Lung microvascular endothelial cell (primary cell): ENCODE measurements at places on chromosomes 4 and X.
A peak's percentile ranks its signal among the peaks of the same experiment; 100 is the strongest.

- DNase-seq = no peak
These were observed 199.9 kb upstream of the NEIL3 start for GRCh38 chr4:177109769-177110168.

DNA sequence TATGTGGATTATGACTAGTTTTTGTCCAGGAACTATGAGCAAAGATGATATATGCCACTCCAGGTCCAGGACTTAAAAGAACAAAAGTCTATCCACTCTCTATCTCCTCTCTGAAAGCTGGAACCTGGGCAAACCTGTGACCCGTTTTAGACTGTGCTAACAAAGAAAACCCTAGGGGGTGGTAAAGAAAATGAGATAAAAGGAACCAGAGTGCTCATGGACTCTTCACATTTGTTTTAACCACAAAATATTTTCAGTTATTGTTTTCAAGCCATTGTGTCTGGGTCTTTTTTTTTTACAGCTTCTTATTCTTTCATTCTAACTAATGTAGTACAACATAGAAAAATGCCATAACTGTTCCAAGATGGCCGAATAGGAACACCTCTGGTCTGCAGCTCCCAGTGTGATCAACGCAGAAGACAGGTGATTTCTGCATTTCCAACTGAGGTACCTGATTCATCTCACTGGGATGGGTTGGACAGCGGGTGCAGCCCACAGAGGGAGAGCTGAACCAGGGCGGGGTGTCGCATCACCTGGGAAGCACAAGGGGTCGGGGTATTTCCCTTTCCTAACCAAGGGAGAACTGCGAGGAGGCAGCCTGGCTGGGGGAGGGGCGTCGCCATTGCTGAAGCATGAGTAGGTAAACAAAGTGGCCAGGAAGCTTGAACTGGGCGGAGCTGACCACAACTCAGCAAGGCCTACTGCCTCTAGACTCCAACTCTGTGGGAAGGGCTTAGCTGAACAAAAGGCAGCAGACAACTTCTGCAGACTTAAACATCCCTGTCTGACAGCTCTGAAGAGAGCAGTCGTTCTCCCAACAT is 45.1 kb downstream of the CHM start:
- DNase-seq = peak; percentile 57

DNA sequence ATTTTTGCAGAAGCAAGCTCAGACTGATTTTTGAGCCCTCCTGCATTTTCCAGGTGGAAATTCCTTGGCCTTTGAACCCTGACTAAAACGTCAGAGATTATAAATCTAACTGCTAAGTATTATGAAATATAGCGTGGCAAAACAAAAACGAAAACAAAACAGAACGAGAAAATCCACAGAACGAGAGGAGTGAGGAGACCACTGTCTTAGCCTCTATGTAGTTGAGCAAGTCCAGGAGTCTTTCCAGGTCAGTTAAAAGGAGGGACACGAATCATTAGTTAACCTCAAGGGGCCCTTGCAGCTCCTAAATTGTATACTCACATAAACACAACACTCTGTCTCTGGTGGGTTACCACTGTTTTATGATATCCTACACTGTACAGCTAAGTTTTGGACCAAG is 80.2 kb downstream of the SYNPO2 start:
- DNase-seq = no peak

DNA sequence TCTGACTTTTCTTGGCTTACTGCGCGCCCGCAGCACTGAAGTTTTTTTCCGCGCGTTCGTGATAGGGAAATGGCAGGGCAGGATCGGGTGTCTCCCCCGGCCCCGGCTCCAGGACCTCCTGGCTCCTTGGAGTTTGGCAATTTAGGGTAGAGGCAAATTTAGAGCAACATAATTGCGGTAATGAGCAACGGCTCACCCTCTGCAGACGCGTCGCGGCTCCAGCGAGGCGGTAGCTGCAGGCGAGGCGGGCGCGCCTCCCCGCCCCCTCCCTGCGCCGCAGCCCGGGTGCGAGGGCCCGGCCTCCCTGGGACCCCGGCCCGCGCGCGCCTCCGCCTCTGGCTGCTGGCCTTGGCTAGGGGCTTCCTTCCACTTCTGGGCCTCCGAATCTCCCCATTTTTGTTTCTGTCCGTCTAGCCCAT is 6.2 kb downstream of the MSX1 start:
- no peak for DNase-seq
